ENCODE measurements at places on chromosomes 5 and 9.

DNA sequence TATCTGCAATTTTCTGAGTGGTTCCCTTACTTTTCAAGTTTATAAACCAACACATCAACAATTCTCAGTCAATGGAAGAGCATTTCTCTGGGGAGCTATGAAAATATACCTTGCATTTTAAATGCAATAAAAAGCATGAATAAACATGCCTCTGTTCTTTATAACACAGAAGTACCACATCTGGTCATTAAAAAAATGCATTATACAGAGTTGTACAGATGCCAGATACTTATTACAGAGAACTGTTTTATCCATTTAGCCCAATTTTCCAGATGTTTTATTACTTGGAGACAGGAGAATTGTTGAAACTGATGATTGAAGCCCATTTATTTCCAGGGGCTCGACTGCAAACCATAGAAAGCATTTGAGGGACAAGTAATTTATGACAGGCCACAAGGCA, 19.2 kb upstream of the HEXB start:
- no peaks in the 10 kb centered on the region for H3K27me3 ChIP-seq
- no peak overlapping the region for H3K4me3 ChIP-seq
- H3K4me1 ChIP-seq, result no peaks in the 10 kb centered on the region
- DNase-seq, result no peak
- no peaks in the 10 kb centered on the region for H3K36me3 ChIP-seq

GRCh38 chr9:131755541-131756198, 15.8 kb upstream of the RAPGEF1 start:
- H3K27me3 ChIP-seq, result peaks cover 32% of the 10 kb centered on the region
- no peak overlapping the region for H3K27ac ChIP-seq
- no peaks in the 10 kb centered on the region for H3K4me1 ChIP-seq
- DNase-seq, result peak; percentile 61
- H3K4me3 ChIP-seq, result no peak overlapping the region

GRCh38 chr5:67426961-67427849, 230.6 kb upstream of the CD180 start:
- no peaks in the 10 kb centered on the region for H3K36me3 ChIP-seq
- H3K27me3 ChIP-seq, result no peaks in the 10 kb centered on the region

GRCh38 chr9:99109522-99109921, 4.6 kb downstream of the TGFBR1 start:
- no peaks in the 10 kb centered on the region for H3K36me3 ChIP-seq
- peak; percentile 43 for DNase-seq
- no peaks in the 10 kb centered on the region for H3K27me3 ChIP-seq
- peaks cover 47% of the 10 kb centered on the region for H3K4me1 ChIP-seq
- H3K4me3 ChIP-seq, result no peak overlapping the region

DNA sequence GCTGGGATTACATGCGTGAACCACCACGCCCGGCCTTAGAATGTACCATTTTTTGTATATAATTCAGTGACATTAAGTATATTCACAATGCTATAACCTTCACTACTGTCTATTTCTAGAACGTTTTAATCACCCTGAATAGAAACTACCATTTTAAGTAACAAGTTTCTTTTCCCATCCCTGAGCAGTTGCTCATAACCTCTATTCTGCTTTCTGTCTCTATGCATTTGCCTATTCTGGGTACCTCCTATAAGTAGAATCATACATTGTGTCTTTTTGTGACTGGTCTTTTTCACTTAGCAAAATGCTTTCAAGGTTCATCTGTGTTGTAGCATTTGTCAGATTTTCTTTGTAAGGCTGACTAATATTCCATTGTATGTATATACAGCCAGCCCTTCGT, 39.9 kb downstream of the DDX46 start:
- H3K27ac ChIP-seq, result no peak overlapping the region
- no peaks in the 10 kb centered on the region for H3K4me1 ChIP-seq
- H3K36me3 ChIP-seq, result peaks cover 6% of the 10 kb centered on the region
- H3K4me3 ChIP-seq, result no peak overlapping the region
- DNase-seq, result no peak
- no peaks in the 10 kb centered on the region for H3K27me3 ChIP-seq

DNA sequence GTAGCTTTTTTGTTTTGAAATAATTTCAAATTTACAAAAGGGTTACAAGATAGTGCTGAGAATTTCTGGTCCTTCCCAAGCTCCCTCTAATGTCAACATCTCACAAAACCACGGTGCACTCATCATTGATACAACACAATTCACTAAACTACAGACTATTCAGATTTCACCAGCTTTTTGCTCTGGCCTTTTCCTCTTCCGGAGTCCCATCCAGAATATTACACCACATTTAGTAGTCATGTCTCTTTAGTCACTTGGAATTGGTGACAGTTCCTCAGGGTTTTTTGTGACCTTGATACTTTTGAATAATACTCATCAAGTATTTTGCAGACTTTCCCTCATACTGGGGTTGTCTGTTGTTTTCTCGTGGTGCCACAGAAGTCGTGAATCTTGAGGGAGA, 484.0 kb downstream of the GADD45G start:
- H3K27ac ChIP-seq, result no peak overlapping the region
- H3K4me3 ChIP-seq, result no peak overlapping the region
- no peaks in the 10 kb centered on the region for H3K27me3 ChIP-seq
- peaks cover 3% of the 10 kb centered on the region for H3K4me1 ChIP-seq

- peaks cover 4% of the 10 kb centered on the region for H3K4me1 ChIP-seq
- DNase-seq, result no peak
- no peaks in the 10 kb centered on the region for H3K36me3 ChIP-seq
- H3K4me3 ChIP-seq, result no peak overlapping the region
- no peaks in the 10 kb centered on the region for H3K27me3 ChIP-seq
- H3K27ac ChIP-seq, result no peak overlapping the region
These were observed 315.6 kb downstream of the PRR16 start for GRCh38 chr5:120779674-120780073.

GRCh38 chr9:126468141-126468825, 141.7 kb downstream of the MVB12B start:
- no peak overlapping the region for H3K4me3 ChIP-seq
- H3K27me3 ChIP-seq, result no peaks in the 10 kb centered on the region
- peak overlapping the region; percentile 79 for H3K27ac ChIP-seq
- peaks cover 36% of the 10 kb centered on the region for H3K4me1 ChIP-seq
- no peaks in the 10 kb centered on the region for H3K36me3 ChIP-seq

- DNase-seq, result peak; percentile 18
- H3K4me3 ChIP-seq, result no peak overlapping the region
- peak overlapping the region; percentile 32 for H3K27ac ChIP-seq
- H3K36me3 ChIP-seq, result no peaks in the 10 kb centered on the region
- no peaks in the 10 kb centered on the region for H3K27me3 ChIP-seq
These were observed 4.7 kb downstream of the KLHL3 start for GRCh38 chr5:137731176-137731575.

GRCh38 chr5:175447571-175447970, 3.6 kb upstream of the DRD1 start:
- DNase-seq, result no peak
- peaks cover 21% of the 10 kb centered on the region for H3K4me1 ChIP-seq

DNA sequence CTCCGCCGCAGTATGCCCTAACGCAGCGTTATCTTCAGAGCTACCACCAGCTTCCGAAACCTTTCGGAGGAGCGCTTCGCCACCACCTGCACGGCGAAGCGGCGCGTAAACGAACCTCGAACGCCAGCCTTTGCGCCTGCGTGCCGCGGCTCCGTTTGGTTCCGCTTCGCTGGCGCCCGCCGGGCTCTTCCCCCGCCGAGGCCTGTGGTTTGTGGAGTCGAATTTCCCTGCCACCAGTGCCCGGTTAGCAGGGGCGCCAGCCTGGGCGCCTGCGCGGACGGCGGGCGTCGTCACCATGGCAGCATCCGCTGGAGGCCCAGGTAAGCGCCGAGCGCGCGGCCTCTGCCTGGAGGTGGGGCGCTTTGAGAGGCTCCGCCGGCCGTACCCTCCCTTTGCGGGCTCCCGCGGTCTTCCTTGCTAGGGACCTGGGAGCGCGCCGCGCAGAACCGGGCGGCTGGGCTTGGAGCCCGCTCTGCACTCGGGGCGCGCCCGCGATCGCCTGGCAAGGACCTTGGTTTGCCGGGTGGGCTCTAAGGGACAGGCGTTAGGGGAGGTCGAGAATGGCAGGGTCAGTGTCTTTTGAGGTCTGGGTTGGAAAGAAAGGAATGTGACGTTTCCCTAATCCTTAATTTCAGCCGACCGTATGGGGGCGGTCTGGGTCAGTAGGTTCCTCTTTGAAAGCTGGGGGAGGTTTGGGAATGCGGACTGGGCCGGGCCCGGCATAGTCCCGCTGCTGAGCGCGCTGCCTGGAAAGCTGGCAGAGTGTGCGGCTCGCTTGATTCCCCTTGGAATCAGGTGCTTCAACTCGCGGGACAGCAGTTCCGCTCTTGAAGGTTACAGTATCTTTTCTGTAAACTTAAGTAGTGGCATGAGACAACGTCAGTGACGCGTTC, at the start of gene FAM151B:
Gene FAM151B, plus strand, starts transcription at position 272 of the 893 bp plus-strand sequence. Its CDS starts 24 bp downstream, at position 296.
- peak within 1 kb of the TSS; percentile 74 for H3K4me3 ChIP-seq
- no peaks in the 10 kb centered on the region for H3K36me3 ChIP-seq
- peak; percentile 29 for DNase-seq

GRCh38 chr5:119792161-119792799, 162.9 kb downstream of the FAM170A start:
- no peaks in the 10 kb centered on the region for H3K36me3 ChIP-seq
- H3K4me1 ChIP-seq, result no peaks in the 10 kb centered on the region
- no peak overlapping the region for H3K27ac ChIP-seq
- no peak overlapping the region for H3K4me3 ChIP-seq
- no peak for DNase-seq

DNA sequence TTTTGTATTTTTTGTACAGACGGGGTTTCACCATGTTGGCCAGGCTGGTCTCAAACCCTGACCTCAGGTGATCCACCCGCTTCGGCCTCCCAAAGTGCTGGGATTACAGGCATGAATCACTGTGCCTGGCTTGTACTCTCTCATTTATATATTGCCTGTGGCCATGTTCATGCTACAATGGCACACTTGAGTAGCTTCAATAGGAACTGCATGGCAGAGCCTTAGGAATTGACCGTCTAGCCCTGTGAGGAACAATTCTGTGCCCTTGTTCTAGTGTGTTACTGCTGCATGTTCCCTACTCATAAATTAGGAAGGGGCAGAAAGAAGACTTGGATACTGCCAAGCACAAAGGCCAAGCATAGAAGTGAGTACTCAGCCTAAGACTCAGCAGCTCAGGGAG, 104.2 kb downstream of the LIFR start:
- no peaks in the 10 kb centered on the region for H3K27me3 ChIP-seq
- no peaks in the 10 kb centered on the region for H3K4me1 ChIP-seq
- no peaks in the 10 kb centered on the region for H3K36me3 ChIP-seq
- no peak for DNase-seq

DNA sequence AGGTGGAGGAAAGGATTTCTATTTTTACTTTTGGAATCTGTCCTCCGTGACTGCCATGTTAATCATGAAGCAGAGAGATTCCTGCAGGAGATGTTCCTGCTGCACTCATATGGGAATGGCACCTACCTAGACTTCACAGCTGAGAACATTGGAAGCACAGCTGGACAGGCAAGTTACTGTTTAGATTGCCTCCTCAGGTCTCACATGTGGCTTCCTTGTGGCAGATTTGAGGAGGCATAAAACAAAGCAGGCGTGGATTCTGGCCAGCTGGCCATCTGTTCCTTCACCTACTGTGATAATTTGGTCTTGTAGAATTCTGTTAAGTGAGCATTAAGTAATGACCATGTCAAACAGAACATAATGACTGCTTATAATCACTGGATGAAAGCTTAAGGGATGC, 193.4 kb downstream of the EDIL3 start:
- no peaks in the 10 kb centered on the region for H3K36me3 ChIP-seq
- no peak overlapping the region for H3K27ac ChIP-seq
- no peaks in the 10 kb centered on the region for H3K4me1 ChIP-seq
- no peaks in the 10 kb centered on the region for H3K27me3 ChIP-seq

- no peaks in the 10 kb centered on the region for H3K27me3 ChIP-seq
- H3K36me3 ChIP-seq, result no peaks in the 10 kb centered on the region
- H3K4me3 ChIP-seq, result no peak overlapping the region
- H3K27ac ChIP-seq, result no peak overlapping the region
- no peaks in the 10 kb centered on the region for H3K4me1 ChIP-seq
These were observed 23.8 kb downstream of the C5orf58 start for GRCh38 chr5:170256571-170256970.

- H3K27me3 ChIP-seq, result no peaks in the 10 kb centered on the region
- H3K36me3 ChIP-seq, result no peaks in the 10 kb centered on the region
- H3K4me3 ChIP-seq, result no peak overlapping the region
- H3K4me1 ChIP-seq, result peaks cover 4% of the 10 kb centered on the region
- no peak for DNase-seq
These were observed 232.3 kb upstream of the ANKH start for GRCh38 chr5:15103864-15104263.

DNA sequence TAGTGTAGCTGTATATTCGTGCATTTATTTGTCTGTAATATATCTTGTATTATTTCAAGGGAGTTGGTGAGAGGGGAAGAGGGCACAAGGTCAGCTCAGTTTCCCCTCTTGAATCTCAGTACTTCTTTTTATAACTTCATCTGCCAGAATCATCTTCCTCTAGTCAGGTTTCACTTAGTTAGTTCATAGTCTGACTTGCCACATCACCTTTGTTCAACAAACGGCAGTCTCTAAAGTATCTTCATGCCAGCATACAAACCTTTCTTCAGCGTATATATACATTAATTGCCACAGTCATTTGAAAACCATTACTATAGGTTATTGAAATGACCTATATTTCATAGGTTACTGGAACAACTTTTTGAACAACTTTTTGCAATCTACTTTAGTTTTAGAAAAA, 1.6 kb downstream of the ECM2 start:
- no peak for DNase-seq
- no peaks in the 10 kb centered on the region for H3K27me3 ChIP-seq
- no peaks in the 10 kb centered on the region for H3K4me1 ChIP-seq
- H3K4me3 ChIP-seq, result no peak overlapping the region
- H3K36me3 ChIP-seq, result no peaks in the 10 kb centered on the region

DNA sequence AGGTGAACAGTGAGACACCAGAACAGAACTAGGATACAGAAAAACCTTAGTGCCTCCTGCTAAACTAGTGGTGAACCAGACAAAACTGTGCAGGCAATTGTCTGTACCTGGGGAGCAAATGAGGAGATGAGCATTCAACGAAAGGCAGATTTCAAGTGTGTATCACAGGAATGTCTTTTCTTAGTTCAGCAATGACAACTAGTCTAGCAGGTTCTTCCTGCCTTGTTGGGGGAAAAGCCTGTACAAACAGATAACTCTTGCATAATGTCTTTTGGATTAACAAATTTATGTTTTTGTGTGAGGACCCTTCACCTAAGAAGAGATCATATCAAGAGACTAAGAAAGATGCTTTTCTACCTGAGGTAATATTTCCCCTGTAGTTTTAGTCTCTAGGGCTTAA, 21.8 kb upstream of the DENND4C start:
- H3K27ac ChIP-seq, result no peak overlapping the region
- H3K27me3 ChIP-seq, result no peaks in the 10 kb centered on the region
- H3K36me3 ChIP-seq, result no peaks in the 10 kb centered on the region
- H3K4me3 ChIP-seq, result no peak overlapping the region
- H3K4me1 ChIP-seq, result no peaks in the 10 kb centered on the region

- no peaks in the 10 kb centered on the region for H3K4me1 ChIP-seq
- no peaks in the 10 kb centered on the region for H3K36me3 ChIP-seq
- no peak overlapping the region for H3K4me3 ChIP-seq
- H3K27me3 ChIP-seq, result no peaks in the 10 kb centered on the region
These were observed 83.2 kb upstream of the ZNF462 start for GRCh38 chr9:106779796-106780195.
